ENCODE measurements at places on chromosomes 2 and 18. TPM values are rescaled to one million over a fixed set of nuclear protein-coding genes. Genes with fewer than 3 reads are reported as not detected.

DNA sequence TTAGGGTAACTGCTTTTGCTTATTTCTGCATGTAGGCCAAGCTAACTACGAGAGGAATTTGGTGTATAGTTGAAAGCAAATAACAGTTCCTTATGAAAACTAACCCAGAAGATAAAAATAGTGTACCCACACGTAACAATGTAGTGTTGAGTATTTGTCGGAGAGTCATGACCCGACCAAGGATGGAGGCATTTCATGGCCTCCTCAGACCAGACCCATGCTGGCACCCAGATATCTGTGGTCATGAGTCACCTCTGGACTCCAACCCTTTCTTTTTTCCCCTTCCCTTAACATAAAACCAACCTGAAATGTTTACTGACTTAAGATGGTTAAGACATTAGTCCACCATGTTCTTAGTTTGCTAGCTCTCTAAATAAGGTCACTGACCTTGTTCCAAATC, 318.7 kb downstream of the NOL4 start:
- no peak for DNase-seq

GRCh38 chr2:45734336-45734735, 82.9 kb downstream of the PRKCE start:
- no peak for DNase-seq

DNA sequence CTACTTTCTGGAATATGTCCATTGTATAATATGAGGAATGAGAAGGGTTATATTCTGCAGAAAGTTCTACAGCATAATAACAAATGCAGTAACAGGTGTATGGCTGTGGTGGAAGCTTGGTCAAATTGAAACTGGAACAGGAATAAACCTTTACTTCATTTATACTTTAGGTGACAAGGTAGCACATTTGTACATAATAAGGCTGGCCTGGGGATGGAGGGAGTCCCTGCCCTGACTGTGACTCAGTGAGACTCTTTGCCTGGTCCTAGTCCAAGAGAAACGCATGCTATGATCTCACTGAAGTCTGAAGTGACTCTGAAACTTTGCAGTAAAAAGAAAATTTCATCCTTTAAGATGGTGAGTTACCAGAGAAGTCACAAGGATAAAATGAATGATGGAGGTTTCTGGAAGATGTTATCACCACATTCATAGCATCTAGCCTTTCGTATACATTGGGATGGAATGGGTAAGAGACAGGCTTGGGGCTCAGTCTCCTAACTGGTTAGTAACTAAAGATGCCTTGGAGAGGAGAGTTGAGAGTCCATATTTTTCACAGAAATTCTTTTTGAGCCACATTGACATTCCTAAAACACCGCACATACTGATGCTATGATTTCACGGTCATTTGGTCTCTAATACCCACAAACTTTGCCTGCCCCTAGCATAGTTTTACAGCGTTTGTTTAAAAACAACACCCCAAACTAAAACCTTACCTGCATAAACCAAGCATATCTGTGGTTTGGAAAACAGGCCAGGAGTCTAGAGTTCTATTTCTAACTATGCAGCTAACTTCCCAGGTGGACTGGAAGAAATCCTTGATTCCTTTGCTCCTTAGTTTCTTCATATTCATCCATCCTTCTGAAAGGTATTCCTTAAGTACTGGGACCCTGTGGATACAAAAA, 42.4 kb upstream of the NABP1 start:
- no peak for DNase-seq

GRCh38 chr18:23155537-23155936, 20.3 kb downstream of the CABLES1 start:
- peak; percentile 26 for DNase-seq

- no peak for DNase-seq
Observed at GRCh38 chr2:127552846-127553245, 17.4 kb downstream of the MYO7B start.

GRCh38 chr2:130252880-130253645, 54.8 kb upstream of the TUBA3E start:
- DNase-seq = peak; percentile 63

DNA sequence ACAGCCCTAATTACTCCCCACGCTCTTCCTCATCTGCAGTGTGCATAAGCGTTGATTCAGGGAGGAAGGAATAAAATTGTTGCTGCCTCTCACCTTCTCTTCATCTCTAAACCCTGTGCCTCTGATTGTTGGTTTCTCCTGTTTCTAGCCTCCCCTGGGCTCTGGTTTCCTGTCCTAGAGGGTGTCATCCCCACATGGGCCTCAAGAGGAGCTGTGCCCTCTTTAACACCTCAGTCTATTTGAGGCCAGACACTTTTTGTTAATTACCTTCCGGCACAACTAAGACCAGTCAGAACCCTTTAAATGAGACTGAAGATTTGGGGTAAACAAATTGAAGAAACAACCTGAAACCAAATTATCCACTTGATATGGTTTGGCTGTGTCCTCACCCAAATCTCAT, 9.7 kb downstream of the CTAGE1 start:
- DNase-seq = no peak

GRCh38 chr2:102619414-102620319, at the start of gene SLC9A2:
SLC9A2 (plus strand) TSS chr2:102619553; CDS start chr2:102619849, 296 bp downstream.
- no peak for DNase-seq

DNA sequence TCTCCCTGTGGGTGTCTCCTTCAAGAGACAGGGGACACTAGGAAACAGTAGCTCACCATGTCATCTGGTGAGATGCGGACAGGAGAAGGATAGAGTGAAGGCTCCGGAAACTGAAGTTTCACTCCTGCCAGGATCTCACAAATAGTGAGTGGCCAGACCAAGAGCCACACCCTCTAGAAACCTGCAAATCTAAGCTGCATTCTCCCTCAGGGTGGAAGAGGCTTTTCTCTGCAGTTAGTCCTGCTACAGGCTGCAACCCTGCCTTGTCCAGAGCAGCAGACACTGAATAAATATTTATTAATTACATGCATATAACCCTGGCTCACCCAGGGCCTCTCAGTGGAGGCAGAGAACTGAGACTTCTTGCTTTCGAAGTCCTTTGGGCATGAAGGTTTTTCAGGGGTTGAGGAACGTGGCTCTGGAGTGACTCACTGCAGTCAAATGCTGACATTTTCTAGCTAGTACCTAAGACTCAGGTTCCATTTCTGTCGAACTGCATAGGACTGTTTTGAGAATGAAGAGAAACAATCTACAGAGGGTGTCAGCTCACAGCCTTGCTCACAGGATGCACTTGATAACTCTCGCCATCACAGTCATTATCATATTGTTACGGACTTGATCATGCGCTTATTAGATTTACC, 87.3 kb downstream of the ACTR2 start:
- peak; percentile 29 for DNase-seq

- peak; percentile 52 for DNase-seq
Observed at GRCh38 chr2:86807468-86808275, 17.0 kb upstream of the CD8A start.

DNA sequence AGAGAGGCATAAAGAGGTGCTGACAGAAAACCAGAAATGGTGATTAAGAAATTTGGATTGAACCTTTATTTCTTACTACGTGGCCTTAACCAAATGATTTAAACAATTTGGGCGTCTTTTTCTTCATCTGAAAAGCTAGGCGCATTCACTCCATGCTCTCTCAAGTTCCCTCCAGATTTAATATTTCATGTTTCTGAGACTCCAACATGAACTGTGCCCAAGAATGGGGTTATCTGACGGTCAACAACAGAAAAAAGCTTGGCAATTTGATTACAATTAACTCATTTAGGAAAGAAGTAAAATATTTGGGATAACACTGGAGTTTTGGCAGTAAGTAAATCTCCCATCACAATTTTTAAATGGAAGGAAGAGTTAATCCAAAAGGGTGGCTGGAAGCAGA, 345.4 kb downstream of the ARHGAP15 start:
- DNase-seq = no peak

DNA sequence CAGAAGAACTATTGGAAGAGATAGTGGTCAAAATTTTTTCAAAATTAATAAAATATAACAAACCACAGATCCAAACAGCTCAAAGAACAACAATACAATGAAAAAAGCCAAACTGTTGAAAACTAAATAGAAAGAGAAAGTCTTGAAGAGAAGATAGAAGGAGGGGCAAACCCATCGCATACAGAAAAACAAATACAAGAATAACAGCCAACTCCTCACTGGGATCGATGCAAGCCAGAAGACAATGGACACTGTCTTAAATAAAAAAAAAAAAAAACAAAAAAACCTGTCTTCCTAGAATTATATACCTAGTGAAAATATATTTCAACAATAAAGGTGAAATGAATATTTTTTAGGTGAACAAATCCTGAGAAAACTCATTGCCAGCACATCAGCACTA, 34.1 kb upstream of the ARHGAP25 start:
- DNase-seq = no peak

GRCh38 chr2:80363330-80363729, 58.8 kb upstream of the LRRTM1 start:
- no peak for DNase-seq

DNA sequence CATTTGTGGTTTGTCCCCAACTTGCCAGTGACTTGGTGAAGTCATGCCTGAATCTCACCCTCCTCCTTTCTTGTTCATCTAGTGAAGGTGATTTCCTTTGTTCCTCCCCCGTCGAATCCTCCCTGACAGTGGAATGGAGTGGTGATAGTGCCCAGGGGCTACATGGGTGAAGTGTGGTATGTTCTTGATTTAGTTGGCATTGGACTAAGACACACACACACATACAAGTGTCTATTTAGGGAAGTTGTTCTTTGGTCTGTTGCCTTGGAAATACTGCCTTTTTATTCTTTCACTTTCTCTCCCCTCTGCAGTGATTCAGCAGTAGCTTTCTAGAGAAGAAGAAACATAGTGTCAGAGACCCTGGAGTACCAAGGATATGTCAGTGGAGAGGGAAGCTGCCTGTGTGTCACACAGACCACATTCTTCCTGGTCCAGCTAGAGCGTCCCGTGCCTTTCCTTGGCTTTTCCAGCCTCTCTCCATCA, 10.9 kb downstream of the INPP4A start:
- no peak for DNase-seq

DNA sequence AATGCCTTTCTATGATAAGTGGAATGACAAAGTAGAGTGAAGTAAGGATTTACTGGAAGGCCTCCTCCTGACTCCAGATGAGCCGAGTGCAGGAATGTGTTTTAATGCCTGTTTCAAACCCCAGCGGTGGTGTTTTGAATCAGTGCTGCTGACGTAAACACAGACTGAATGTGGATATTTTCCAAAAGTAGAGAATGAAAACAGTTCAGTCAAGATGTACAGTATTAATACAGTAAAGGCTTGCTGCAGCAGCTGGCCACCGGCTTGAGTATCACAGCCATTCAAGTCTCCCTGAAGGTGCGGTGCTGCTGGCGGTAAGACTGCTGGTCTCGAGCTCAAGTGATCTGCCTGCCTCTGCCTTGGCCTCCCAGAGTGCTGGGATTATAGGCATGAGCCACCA, 46.7 kb downstream of the ARHGAP28 start:
- DNase-seq = no peak

DNA sequence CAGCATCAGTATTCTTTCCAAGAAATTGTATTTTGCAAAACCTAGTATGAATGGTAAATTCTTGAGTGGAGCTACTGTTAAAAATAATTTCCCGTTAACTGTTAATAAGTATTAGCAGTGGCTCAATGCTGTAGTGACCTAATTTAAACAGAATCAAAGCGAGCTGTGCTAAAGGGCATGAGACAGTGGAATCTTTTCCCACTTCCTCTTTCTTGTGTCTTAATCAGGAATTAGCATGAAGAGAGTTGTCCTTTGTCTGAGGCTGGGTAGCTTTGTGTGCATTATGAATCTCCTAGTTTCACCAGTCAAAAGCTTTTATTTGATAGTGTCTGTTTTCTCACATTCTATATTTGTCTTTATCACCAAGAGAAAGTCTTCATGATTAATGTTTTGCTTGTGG, 298.8 kb upstream of the GCFC2 start:
- DNase-seq = no peak

DNA sequence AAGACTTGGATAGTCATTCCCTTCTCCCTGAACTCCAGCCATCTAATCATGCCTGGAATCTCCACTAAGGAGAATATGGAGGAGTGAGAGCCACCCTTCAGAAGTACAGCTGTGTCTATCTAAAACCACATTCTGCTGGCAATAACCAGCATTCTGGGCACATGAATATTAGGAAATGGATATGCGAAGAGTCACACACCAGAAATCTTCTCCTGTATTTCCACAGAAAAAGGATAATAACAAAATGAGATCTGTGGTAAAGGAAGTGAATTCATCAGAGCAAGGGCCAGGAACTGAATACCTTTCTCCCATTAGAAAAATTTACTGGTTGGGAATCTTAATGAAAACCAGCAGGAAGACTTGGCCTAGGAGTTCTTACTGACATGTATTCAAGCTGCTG, 218.8 kb downstream of the SCG2 start:
- DNase-seq = no peak

GRCh38 chr18:36643061-36643460, 185.7 kb downstream of the TPGS2 start:
- DNase-seq = no peak

DNA sequence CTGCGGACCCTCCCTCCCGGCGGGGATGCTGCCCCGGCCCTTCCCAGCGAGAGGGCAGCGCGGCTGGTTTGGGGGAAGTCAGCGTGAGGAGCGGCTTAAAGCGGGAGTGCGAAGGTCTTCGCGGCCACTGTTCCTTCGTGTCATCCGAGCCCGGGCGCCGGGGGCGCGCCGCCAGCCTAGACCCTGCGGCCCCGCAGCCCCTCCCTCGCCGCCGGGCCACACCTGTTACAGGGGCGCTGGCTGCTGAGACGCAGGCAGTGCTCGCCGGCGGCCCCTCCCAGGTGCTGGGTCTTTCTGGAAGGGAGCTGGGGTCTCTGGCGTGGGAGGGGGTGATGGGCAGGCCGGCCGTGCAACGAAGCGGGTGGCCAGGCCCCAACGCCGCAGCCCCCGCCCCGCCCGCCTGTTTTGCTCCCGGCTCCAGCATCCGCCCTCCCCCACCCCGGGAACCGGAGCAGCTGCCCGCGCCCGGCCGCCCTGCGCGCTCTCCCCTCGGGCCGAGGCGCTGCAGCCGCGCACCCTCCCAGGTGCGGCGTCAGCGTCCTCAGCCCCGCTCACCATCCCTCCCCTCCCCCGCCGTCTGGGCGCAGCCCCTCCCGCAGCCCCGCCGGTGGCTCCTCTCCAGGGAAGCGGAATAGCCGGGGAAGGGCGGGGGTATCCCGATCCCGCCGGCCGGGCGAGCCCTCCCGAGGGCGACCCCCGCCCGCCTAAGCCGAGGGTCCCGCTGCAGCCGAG, 727 bp downstream of the KIF1A start:
- no peak for DNase-seq

GRCh38 chr2:140457483-140457882, 1673.3 kb downstream of the LRP1B start:
- no peak for DNase-seq

DNA sequence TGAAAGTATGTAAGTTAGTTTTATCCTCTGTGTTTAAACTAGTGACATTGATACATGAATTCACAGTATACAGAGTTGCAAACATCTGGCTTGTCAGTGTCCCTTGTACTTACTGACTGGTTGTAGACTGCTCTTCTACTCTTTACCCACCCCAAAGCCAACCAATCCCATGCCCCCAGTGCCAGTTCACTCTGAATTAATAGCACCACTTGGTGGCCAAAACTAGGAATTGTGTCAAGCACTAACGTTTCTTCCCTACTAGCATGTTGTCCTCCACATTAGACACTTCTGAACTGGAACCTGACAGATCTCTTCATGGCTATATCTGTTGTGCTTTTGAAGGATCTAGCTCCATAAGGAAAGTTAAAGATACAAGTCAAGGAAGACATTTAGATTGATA, 27.2 kb upstream of the OTX1 start:
- peak; percentile 67 for DNase-seq

Gene GPD2
- total RNA-seq = 37.4 TPM

Gene ACTG2
- total RNA-seq = not detected

Gene SLC19A3
- total RNA-seq = not detected

Gene TIGD1
- 4.9 TPM for total RNA-seq

Gene FTCDNL1
- 2.5 TPM for total RNA-seq

Gene SPC25
- 3.5 TPM for total RNA-seq

Gene CRYGD
- total RNA-seq = not detected

Gene CIDEA
- total RNA-seq = not detected

Data from MCF 10A (cell line).